ENCODE measurements at places on chromosomes 3 and 15. TPM values are rescaled to one million over a fixed set of nuclear protein-coding genes. Genes with fewer than 3 reads are reported as not detected.

Gene UBAP1L
- 0.91 TPM for total RNA-seq

Gene SPINK8
- not detected for total RNA-seq

Gene ZPLD1
- 0.05 TPM for total RNA-seq

Gene MASP1
- 0.06 TPM for total RNA-seq
